ENCODE measurements at places on chromosomes 3 and 15. TPM values are rescaled to one million over a fixed set of nuclear protein-coding genes. Genes with fewer than 3 reads are reported as not detected.

- no peak for DNase-seq
Measured at GRCh38 chr15:29114221-29115092, 155.2 kb downstream of the NSMCE3 start.

DNA sequence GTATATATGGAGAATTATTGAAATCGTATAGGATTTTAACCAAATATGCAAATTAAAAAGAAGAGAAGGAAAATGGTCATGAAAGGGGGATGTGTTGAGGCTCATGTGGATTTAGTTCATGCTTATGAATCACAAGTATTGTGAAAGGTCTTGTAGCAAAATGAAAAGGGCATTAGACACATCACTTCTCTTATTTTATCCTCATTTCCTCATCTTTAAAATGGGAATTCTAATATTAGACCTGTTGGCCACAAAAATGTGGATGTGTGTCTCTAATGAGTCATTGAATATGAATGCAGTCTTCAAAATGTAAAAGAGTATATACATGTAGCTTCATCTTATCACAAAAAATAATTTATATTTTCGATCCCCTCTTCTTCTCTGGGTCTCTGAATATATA is 14.9 kb upstream of the ALCAM start:
- DNase-seq = no peak

- no peak for DNase-seq
Measured at GRCh38 chr3:53629402-53629723, 135.0 kb downstream of the CACNA1D start.

Gene TPM1
- 519 TPM for total RNA-seq

GRCh38 chr15:54566654-54567053 is 588.4 kb downstream of the UNC13C start:
- no peak for DNase-seq

DNA sequence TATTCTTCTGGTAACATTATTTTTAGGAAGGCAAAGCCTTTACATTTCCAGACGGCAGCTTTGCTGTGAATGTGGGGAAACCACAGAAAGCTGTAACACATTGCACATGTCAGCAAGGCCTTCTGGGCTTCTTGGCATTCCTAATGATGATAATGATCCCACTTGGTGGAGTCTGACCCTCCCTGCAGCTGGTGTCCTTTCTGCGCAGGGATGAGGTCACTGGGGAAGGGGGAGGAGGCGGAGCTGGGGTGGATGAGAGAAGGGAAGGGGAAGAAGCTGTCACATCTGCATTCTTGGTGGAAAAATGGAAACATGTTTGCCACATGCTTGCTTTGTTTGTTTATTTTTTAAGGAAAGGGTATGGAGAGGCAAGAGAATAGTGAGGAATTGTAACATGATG is 68.6 kb downstream of the FILIP1L start:
- DNase-seq = peak; percentile 99

DNA sequence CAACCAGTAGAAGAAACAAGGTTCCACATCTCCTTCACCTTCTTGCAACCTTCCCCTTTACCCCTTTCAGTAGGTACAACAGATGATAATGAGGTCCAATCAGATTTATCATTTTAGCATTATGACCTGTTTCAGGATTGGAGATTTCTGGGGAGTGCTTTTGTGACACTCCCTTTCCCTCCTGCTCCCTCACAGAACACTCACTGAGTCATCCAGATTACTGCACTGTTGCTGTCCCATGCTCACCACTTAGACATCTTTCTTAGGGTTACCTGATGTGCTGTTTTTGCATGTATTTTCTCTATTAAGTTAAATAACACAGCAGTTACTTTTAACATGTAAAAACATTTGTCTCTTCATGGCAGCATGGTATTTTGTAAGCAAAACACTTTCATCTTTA is 118.5 kb downstream of the MFSD1 start:
- no peak for DNase-seq

DNA sequence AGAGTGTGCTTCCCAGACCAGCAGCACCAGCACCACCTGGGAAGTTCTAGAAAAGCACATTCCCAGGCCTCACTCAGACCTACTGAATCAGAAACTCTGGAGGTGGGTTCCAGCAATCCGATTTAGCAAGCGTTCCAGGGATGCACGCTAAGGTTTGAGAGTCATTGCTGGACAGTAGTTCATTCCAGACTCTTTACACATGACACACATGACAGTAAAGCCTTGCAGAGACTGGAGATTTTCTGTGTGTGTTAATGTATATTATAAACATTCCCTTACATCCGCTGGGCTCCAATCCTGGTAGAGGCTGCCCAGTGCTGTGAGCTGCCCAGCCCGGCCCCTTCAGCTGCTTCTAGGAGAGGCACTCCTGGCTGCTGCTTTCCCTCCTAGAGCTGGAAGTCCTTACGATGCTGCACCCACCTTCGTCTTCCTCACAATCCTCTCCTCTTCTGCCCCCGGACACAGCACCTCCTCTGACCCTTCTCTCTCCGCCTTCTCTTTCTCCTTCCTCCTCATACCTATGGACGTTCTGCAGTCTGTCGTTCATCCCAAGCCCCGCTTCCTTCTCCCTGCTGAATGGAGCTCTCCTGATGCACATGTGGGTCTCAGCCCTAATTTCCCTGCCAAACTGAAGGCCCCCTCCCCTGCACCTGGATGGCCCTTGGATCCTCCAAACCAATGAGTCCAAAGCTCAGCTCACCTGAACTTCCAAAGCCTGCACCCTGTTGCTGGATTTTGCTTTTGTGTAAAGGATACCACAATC is 44.4 kb downstream of the ITGA11 start:
- DNase-seq = no peak

Gene PYGO1
- total RNA-seq = 11.3 TPM

DNA sequence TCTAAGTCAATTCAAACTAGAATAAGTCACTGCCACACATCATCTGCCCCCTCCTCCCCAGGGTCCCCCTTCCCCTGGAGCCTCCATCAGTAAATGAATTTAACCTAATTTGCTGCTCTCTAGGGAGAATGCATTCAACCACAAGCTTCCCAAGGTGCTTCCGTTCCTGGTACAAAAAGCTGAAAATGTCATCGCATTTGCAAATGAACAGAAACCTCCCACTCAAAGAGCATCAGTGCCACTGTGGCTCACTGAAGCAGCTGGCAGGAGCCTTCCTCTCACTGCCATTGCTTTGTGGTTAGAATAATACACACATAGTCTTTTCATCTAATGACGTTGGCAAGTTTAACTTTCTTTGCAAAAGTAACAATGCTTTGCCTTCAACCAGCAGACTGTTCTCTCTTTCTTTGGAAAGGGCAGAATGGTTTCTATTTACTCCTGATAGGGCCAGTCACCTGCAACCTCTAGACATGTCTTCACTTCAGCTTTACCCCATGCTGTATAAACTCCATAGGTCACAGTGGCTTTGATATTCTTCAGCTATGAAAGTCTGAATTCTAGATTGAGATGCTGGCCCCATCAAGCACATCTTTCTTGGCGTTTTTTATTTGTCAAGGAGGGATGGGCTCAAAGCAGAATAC is 238.1 kb downstream of the CPNE4 start:
- DNase-seq = no peak

DNA sequence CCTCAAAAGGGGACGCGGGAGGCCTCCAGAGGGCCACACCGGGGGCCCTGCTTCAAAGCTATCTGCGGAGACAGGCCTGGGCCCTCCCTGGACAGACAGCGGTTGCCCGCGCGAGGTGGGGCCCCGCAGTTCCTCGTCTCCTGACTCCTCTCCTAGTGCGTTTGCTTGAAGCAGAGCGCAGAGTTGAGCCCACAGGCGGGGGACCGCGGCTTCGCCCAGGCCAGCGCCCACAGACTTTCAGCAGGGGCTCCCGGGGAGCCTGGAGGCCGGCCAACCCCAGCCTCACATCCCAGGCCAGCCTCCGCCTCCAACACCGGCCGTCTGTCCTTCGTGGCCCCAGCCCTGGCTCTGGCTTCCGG is 540 bp upstream of the ADAMTS7 start:
- DNase-seq = no peak

DNA sequence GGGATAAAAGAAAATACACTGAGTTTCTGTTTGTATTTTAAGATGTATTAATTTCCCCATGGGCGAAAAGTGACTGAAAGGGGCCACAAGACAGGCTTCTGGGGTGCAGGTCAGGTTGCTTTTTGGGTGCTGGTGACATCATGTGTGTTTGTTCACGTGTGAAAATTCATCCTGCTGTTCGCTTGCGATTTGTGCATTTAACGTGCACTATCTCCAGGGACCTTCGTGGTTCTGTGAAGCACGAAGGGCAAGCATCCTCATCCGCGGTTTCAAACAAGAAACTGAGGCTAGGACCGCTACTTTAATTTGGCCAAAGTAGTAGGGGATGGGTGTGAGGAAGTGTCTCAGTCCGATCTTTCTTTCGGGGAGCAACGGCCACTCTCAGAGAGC is 1.6 kb upstream of the SMAD6 start:
- DNase-seq = no peak

Measured in skin of body (tissue), 3 donors.